ENCODE measurements at places on chromosomes 12 and 14. TPM values are rescaled to one million over a fixed set of nuclear protein-coding genes. Genes with fewer than 3 reads are reported as not detected.

The CCDC85C gene
- 14.0 TPM for total RNA-seq

The HOXC6 gene
- total RNA-seq: not detected

- peak; percentile 39 for ATAC-seq
Observed at GRCh38 chr14:100899884-100900771, 3.4 kb downstream of the RTL1 start.

- no peak for ATAC-seq
Observed at GRCh38 chr14:50775357-50775756, 55.6 kb downstream of the NIN start.

DNA sequence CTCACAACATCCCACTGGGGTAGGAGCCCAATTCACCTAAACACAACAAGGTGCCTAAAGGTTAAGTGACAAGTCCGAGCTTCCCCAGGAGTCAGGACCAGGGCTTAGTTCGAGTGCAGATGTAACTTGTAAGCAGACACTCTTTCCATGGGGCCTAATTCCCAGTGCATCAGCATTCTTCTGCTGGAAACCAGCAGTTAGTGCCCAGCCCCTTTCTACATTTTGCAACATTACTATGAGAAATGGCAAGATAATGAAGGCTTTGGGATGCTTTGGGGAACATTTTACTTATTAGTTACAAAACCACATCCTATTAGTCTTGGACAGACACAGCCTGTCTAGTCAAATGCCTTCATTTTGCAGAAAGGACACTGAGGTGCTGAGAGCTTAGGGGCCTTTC lies 179.8 kb downstream of the CALM1 start:
- peak; percentile 77 for ATAC-seq

DNA sequence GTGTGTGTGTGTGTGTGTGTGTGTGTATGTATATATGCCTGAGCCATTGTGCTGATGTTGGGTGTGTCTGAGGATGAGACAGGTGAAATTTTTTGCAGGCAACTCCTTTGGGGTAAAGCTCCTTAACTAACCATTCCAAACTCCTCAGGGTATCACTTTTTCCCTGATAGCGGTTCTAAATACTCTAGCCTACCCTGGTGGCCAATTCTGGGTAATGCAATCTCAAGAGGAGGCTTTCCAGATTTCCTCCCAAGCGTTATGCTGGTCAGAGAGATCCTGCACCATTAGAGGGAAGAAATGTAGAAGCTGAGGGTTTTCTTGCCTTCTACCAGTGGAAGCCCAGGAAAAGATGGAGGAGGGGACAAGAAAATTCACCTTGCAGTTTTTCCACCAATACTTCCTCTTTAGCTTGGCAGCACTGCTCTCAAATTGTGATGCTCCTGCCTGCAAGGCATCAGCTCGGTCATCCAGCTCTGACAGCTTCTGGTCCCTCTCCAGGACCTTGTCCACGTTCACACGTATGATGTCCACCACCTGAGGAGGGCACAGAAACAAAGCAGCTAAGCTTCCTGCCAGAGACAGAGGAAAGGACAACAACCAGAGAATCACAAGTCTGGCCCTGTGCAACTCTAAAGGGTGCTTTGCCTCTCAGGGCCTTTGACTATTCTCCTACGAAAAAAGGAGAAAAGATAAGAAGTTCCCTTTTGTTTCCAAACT lies 4.9 kb downstream of the VAMP1 start:
- ATAC-seq: peak; percentile 62

GRCh38 chr12:62640910-62641448 lies 174.4 kb downstream of the MON2 start:
- ATAC-seq: no peak

DNA sequence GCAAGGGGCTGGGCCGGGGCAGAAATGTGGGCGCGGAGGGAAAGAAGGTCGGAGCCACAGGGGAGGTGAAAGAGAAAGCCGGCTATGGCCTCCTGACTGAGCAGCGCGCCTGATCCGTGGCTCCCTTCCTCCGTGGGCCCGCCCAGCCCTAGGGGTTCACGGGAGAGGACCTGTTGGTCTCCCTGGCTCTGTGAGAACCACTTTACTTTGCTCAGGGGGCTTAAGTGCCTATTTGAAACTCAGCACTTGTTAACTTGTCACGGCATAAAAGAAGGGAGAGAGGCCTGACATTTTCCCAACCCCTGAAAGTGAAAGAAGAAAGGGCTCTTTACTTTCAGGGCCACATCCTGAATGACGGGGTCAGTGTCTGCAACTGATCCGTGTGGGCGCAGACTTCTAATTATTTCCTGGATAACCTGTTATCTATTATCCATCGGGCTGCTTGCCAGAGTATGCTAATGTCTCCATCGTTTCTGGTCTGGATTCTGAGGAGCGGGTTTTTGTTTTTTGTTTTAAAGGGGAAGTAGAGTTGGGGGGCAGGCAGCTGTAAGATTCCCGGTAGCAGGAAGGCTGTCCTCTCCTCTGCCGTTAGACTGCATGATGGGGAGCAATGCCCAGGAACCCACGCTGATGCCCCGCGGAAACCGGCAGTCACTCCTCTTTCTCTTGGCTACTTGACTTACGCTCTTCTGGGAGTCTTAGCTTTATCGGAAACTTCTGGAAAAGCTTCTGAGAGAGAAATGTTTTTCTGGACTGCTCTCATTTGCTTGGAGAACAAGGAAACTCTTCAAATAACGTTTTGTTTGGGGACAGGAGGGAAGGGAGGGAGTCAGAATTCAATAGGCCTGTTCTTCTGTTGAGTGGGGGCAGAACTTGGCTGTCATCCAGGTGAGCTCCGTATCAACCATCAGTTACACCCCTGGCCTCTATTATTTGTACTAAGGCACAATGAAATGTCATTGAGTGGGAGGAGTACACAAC lies 127.7 kb upstream of the MAX start:
- peak; percentile 63 for ATAC-seq

GRCh38 chr12:27179400-27180214 lies 64.5 kb upstream of the STK38L start:
- peak; percentile 95 for ATAC-seq

DNA sequence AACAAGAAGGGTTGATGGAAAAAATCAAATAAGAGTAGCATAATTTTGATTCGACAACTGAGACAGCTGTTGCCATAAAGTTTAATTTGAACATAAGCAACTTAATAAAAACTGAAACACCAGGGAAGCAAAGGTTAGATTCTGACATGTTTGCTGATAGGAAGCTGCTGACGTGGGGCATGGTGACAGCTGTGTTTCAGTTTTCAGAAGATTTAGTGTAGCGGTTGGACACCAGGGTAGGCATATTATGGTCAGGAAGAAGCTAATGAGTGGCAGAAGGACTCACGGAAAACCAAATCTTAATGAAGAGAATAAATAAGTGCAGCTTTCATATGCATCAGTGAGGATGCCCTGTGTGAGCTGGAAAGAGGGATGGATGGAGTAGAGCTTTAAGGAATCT lies 336.7 kb upstream of the RPL10L start:
- ATAC-seq: no peak

- ATAC-seq: no peak
Observed at GRCh38 chr12:21939435-21939834, 1.8 kb downstream of the ABCC9 start.
